ENCODE measurements at places on chromosomes 2 and 18.
A peak's percentile ranks its signal among the peaks of the same experiment; 100 is the strongest.

- DNase-seq, result peak; percentile 69
Observed at GRCh38 chr2:217387776-217388387, 528.0 kb upstream of the TNP1 start.

GRCh38 chr18:44520981-44521667 is 159.6 kb upstream of the SETBP1 start:
- no peak for DNase-seq

DNA sequence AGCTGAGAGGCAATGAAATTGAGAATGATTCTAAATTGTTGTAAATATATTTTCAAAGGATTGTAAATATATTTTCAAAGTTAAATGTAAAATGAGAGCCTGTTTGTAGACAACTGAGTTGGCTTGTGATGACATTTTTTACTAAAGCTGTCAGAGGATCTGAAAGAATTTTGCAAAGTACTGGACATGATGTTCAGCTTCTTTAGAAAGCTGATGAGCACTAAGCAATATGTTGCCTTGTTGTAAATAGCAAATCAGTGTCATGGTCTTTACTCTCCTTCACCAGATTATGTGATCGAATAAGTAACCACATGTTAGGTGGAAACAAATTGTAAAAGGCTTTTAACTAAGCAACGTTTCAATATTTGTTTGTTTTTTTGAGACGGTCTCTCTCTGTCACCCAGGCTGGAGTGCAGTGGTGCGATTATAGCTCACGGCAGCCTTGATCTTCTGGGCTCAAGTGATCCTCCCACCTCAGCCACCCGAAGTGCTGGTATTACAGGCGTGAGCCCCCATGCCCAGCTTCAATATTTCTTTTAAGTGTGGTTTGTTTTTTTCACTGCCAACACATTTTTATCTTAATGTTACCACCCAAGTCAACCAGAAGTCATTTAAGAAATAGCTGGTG is 44.0 kb downstream of the E2F6 start:
- no peak for DNase-seq

GRCh38 chr2:137689549-137689948 is 274.7 kb upstream of the HNMT start:
- DNase-seq, result no peak

GRCh38 chr2:10329880-10330699 is 27.4 kb downstream of the HPCAL1 start:
- no peak for DNase-seq

- no peak for DNase-seq
Observed at GRCh38 chr2:146847846-146848245, 997.0 kb upstream of the ACVR2A start.

DNA sequence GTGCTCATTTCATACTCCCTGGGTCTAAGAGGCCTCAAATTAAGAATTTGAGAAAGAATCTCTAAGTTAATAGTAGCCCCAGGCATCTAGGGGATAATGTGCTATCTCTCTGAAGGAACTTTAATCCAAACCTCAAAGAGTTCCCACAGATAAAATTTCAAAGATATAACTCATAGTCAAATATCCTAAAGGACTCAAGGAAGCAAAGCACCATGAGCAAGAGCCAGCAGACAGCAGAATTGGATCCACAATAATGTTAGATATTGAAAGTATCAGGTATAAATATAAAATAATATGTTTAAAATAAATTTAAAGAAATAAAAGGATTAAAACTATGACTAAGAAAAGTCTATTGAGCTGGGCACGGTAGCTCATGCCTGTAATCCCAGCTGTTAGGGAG is 31.7 kb upstream of the SIX3 start:
- no peak for DNase-seq

DNA sequence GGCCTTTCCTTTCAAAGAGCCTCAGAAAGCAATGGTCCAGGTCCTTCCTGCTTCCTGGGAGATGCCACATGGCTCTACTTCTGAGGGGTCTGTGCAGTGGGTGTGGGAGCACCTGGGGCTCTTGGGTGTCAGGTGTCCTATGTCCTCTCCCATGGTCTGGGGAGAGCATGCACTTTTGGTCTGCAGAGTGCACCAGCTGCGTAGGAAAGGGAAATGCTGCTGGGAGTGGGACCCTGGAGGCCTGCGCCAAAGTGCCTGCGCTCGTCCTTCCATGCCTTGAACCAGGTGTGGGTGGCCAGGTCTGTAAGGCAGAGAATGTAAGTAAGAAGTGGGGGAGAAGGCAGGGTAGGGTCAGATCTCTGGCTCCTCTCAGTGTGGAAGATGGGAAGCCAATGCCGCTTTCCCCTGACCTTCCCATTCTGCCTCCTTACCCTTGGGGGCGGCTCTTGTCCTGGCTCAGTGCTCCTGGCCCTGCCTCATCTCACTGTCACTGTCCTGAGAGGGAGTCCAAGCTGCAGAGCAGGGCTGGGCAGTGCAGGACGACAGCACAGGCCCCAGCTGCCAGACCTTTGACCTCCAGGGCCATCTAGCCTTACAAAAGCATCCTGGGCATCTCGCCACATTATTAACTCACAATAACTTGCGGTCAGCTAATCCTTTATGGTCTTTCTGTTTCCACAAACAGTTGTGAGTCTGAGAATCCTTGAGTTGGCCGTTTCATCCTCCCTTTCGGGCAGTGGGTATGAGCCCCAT is 6.6 kb upstream of the PROM2 start:
- peak; percentile 13 for DNase-seq

- no peak for DNase-seq
Observed at GRCh38 chr18:34738175-34738894, 28.2 kb downstream of the DTNA start.
